Activated gamma-delta T cell treated with anti-CD3 and anti-CD28 coated beads, Interleukin-2, amount 50 U/mL, for 16 hours (primary cell): ENCODE measurements at places on chromosomes 5 and 9.

GRCh38 chr5:57171816-57172465, 1.9 kb upstream of the GPBP1 start:
- DNase-seq = no peak

- DNase-seq = no peak
Observed at GRCh38 chr9:86275962-86276361, 6.4 kb downstream of the ISCA1 start.

DNA sequence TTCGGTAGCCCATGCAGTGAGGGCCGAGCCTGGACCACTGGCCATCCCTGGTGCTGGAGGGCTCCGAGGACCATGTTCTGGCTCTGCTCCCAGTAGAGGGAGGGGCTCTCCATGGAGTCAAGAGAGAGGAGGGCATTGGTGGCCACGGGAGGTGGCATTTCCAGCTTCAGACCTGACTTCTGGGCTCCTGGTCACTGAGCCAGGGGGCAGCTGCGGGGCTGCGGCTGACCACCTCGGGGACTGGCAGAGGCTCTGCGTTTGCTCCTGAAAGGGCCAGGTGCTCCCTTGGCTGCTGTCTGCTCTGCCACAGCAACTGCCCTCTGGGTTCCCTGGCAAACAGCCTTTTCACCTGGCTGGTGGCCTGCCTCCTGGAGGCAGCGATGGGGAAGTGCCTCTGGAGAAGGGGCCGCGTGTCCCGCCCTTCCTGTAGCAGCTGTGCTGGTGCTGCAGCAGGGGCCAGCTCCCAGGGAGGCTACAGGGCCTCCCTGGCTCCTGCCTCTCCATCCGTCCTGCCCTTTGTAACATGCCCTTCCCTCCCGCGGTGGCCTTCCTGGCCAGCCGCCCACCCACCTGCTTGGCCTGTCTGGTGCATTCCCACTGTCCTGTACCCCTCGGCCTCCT, 144.6 kb downstream of the CACNA1B start:
- no peak for DNase-seq

DNA sequence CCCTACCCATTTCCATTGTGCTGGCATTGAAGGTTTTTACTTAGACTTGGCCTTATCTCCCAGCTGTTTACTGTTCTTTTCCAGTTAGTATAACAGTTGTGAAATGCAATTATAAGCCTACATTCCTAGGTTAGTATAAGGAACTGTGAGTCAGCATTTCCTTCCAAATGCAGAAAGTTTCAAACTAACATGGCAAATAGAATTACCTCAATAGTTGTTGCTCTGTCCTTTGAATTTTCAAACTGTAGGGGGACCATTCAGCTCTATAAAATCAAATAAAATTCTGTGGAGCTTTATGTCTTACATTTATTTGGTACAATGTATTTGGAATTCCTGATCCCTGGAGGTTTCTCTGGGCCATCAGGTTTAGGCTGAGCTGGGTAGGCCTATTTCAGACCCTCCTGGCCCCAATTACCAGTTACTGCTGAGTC, 47.2 kb downstream of the ARHGEF28 start:
- DNase-seq = no peak

- DNase-seq = no peak
Observed at GRCh38 chr5:2709976-2710689, 41.3 kb downstream of the IRX2 start.

DNA sequence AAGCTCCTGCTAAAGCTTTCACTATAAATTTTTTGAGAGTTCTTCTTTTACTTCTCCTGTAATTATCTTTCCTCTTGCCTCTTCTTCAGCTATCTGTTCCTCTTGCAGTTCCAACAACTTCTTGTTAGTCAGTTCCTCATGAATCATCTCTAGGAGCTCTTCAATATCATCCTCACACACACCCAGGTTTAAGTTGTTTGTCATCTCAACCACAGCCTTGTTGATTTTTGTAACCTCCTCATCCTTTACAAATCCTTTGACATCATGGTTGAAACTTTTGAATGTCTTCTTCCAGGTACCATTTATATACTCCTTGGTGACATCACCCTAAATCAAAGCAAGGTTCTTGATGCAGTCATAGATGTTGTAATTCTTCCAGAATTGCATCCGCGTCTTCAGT, 106.3 kb upstream of the MAMDC2 start:
- no peak for DNase-seq
